Fibroblast of skin of left biceps (primary cell): ENCODE measurements at places on chromosomes 1 and 21.

DNA sequence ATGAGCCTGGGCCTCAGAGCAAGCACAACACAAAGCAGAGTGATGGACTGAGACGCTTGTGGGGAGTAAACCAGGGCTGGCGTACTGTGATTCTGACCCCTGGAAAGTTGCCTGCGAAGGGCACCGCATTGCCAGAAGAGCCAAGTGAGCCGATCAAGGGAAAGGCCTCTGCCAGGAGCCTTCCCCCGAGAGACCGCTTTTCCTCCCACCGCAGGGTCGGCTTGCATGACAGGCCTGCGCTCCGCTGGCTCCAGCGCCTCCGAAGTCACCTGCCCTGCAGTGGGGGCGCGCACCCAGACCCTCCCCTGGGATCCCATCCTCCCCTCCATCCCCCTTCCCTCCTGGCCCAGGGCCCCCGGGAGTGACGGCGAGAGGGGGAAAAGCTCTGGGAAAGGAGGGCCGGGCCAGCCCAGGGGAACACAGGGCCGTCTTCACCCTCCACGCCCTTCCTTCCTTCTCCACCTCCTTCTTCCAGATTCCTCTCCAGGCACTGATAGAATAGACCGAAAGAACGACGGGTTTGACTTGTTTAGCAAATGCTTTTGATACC lies 165.0 kb downstream of the TRIM33 start:
- no peak for DNase-seq

GRCh38 chr1:207051191-207051943 lies at the start of gene YOD1:
TSS of gene YOD1 (minus strand) at chr1:207051208. CDS start at chr1:207051030, 178 bp downstream.
- no peak for DNase-seq

GRCh38 chr1:112714313-112715263 lies 544 bp downstream of the PPM1J start:
- DNase-seq: no peak

GRCh38 chr21:42520628-42521253 lies 7.1 kb downstream of the SLC37A1 start:
- no peak for DNase-seq

- DNase-seq: no peak
These were observed 95.1 kb downstream of the ST3GAL3 start for GRCh38 chr1:43802356-43802980.

- DNase-seq: no peak
These were observed 119.8 kb downstream of the PLPPR5 start for GRCh38 chr1:98884864-98885263.

GRCh38 chr21:36709868-36710728 lies 11.2 kb downstream of the SIM2 start:
- no peak for DNase-seq

- no peak for DNase-seq
These were observed 42.5 kb upstream of the TMEM125 start for GRCh38 chr1:43227143-43227764.

- no peak for DNase-seq
These were observed 115.1 kb downstream of the TOMM20 start for GRCh38 chr1:235013512-235013911.

GRCh38 chr1:55612988-55613387 lies 397.8 kb upstream of the USP24 start:
- peak; percentile 64 for DNase-seq

DNA sequence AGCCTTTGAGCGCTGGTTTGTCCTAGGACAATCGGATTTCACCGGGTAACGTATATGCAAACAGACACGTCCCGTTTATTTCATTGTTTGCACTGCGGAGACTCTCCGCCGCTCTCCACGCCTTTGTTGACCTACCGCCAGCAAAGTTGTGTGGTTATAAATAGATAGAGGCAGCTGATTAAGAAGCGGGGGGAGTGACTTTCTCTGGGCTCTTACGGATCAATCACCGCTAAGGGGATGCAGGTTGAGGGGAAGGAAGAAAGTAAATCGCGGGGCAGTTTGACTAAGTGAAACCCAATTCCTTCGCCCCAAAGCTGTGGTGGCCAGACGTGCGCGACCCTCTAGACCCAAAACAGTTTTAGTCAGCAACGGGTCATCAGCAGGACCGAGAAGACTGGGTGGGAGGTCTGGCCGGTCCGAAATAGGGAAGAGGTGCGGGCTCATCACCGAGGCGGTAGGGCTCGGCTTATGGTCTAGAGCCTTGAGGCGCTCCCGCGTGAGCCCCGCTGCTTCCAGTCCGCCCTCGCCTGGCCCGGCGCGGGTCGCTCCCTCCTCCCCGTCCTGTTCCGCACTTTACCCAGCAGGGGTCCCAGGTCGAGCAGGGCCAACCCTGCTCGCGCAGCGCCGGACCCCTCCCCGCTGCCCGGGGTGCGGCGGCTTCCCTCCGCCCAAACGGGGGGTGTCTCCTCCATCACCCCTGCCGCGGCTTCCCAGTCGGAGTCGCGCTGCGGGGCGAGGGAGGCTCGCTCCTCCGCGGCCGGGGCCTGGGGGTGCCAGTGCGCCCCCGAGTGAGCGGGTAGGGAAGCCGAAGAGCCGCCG lies 120.8 kb upstream of the RRP15 start:
- DNase-seq: no peak

DNA sequence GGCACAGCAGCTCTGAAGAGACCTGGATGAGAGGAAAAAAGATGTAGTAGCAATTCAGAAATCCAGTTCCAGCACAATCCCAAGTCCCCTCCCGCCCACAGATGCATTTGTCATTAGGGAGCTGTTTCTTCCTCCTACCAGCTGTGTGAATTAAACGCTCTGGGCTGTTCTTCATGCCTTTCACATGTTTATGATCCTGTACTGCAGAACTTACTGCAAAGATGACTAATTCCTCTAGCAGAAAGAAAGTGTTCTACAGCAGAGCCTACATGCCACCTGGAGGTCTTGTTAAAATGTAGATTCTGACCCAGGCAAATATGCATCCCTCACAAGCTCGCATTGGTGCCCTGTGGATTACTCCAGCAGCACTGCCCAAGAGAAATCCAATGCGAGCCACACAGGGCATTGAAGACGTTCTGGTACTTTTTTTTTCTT lies 6.5 kb downstream of the ENO1 start:
- DNase-seq: no peak

DNA sequence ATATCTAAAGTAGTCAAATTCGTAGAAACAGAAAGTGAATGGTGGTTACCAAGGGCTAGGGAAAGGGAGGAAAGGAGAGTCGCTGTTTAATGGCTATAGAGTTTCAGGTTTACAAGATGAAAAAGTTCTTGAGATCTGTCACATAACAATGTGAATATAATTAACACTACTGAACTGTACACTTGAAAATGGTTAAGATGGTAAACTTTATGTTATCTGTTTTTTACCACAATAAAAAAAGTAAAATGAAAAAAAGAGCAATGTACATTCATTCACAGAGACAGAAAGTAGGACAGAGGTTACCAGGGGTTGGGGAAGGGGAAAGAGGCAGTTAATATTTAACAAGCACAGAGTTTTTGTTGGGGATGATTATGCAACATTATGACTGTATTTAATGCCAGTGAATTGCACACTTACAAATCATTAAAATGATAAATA lies 53.3 kb upstream of the SEC16B start:
- no peak for DNase-seq

GRCh38 chr1:53502641-53503432 lies 43.6 kb downstream of the DMRTB1 start:
- no peak for DNase-seq

DNA sequence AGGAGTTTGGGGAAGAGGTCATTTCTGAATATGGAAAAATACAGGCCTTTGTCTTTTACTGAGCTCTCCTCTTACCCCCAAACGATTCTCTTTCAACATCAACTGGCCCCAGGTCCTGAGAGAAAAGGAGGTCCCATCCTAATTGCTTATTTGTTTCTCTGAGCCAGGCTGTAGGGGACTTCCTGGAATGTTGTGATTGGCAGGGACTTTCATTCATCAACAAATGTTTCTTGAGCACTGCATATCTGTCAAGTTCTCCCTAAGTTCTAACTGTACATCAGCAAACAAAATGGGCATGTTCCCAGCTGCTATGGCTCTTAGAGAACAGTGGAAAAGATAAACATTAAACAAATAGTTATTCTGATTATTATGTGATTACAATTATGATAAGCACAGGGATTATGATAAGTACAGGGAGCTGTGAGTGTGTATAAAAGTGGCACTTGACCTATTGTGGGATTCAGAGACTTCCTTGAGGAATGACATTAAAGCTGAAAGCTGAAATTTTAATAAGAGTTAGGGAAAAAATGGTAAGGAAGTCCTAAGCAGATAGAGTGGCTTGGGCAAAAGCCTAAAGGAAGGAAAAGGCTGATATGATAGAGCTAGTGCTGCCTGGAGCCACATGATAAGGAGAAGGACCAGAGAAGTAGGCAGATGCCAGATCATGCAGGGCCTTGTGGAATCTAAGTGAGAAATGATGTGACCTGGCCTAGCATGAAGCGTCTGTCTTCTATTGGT lies 11.6 kb downstream of the GPX7 start:
- DNase-seq: no peak

- DNase-seq: no peak
These were observed 35.7 kb upstream of the CNN3 start for GRCh38 chr1:94962409-94963265.

GRCh38 chr1:104387716-104388508 lies 638.2 kb downstream of the AMY1C start:
- DNase-seq: no peak

DNA sequence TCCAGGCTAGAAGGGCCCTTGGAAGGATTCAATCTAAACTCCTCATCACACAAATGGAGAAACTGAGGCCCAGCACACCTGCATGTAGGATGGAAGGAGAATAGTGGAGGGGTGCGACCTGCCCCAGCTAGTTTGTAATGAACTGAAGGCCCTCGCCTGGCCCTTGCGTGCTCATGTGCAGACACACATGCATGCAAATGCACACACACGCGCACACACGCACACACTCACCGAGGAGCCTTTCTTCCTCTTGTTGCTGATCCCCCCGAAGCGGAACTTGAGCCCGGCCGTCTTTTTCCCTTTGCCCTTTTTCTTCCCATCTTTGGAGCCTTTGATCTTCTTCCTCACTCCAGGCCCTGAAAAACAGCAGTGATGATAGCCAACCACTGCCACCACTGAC lies 27.9 kb downstream of the CHD5 start:
- DNase-seq: no peak

- no peak for DNase-seq
These were observed 190.5 kb upstream of the NRIP1 start for GRCh38 chr21:15255261-15255660.

DNA sequence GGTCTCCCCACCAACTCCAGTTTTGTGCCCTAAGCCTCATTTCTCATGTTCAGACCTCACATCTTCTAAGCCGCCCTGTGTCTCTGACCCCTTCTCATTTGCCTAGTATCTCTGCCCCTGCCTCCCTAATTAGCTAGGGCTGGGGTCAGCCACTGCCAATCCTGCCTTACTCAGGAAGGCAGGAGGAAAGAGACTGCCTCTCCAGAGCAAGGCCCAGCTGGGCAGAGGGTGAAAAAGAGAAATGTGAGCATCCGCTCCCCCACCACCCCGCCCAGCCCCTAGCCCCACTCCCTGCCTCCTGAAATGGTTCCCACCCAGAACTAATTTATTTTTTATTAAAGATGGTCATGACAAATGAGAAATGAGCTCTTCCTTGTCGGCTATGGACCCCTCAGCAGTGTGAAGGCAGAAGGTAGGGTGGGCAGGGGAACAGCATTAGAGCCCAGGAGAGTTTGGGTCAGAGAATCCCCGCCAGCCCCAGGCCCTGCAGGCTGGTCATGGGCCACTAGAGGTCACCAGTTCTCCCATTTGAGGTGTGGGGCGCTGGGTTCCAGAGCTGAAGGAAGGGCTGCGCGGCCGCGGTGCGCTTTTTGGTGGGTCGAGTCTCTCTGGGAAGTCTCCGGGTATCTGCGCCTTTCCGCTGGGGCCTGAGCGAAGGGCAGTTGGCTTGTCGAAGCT lies 11.5 kb downstream of the ADAMTSL4 start:
- DNase-seq: no peak

DNA sequence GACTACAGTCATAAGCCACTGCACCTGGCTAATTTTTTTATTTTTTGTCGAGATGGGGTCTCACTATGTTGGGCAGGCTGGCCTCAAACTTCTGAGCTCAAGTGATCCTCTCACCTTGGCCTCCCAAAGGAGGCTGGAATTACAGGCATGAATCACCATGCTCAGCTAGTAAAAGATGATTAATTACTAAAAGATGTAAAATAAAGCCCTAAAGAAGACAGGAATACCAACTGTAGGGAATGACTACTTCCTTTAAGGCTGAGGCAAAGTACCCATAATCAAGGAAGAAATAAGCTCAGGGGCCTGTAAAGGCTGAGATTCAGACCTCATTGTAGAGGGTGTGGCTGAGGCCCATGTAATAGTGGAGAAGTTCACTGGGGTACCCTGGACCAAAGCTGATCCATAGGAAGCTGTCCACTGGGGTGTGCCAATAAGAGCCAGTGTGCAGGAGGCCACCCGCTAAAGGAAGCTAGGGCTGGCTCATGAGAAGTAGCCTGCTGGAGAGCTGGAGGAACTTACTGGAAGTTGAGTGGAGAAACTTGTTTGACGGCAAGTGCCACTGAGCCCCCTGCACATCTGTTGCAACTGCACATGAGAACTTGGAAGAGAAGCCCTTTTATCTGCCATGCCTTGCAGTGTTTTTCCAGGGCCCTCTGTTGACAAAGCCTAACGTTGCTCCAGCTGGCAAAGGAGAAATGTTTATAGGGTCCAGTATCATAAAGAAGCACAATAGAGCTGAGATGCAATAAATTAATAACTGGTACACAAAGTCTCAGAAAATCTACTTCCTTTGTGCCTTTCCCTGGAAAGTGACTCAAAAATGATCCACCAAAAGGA lies 17.8 kb upstream of the SERTAD4 start:
- DNase-seq: no peak

DNA sequence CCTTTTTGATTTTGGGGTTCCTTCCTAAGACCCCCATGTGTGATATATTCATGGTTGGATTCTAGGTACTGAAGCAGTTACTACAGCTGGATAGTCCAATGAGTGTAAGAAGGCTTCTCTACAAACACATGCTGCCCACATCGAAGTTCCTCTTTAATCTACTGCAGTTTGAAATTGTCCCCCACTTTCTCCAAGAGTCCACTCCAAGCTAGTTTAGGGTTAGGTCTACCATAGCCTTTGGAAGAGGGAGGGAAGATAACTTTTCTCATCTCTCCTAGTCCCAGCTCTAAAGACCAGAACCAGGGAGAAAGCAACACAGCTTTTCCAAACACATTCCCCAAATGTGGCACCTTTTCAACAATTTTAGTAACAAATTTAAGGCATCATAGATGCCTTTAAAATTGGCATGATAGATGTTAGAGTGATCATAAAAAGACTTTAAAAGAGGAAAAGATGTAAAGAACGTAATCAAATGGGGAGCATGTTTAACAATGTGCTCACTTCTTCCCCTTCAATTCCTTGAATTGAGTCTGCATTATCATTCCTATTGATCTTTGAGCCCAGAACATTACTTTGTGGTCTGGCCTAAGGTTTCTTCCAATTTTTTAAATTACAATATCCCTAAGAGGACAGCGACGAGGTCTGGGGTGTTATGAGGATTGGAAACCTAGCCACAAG lies 1.0 kb upstream of the EXO1 start:
- no peak for DNase-seq
